Neural progenitor cell (in vitro differentiated cells): ENCODE measurements at places on chromosomes 13 and 19.

GRCh38 chr19:37655301-37655688 lies at the start of gene ZFP30:
ZFP30 (minus strand) TSS chr19:37655465; CDS start chr19:37647822, 7,643 bp downstream.
- DNase-seq = peak; percentile 93

GRCh38 chr13:35957241-35957731 lies 173.9 kb downstream of the DCLK1 start:
- no peak for DNase-seq

DNA sequence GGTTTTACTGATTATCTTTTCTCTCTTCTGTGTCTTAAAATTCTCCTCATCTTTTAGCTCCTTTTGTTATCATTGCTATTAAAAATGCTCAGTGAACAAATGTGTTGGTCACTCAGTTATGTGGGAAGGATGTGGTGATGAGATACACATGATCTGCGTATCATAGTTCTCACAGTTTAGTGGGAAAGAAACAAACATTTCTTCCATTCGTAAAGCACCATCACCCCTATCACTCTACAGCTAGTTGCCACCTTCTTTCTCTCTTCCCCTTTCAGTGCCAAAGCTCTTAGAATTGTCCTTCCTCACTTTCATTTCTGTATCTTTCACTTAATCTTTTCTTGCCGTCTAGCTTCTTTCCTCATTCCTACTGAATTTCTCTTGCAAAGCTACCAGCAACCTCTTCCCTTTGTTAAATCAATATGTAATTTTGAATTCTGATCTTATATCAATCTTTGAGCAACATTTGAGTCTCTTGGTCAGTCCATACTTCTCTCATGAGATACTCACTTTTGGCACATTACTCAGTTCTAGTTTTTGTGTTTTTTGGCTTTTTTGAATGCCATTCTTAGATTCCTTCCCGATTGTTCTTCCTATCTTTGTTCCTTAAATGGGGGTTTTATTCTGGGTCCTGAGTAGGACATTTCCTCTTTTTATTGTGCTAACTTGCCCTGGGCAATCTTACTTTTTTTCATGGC lies 122.3 kb downstream of the PCCA start:
- DNase-seq = no peak

GRCh38 chr19:35063940-35064818 lies 22.7 kb downstream of the HPN start:
- no peak for DNase-seq

- DNase-seq = no peak
Observed at GRCh38 chr19:2652504-2653099, 49.9 kb downstream of the GNG7 start.

DNA sequence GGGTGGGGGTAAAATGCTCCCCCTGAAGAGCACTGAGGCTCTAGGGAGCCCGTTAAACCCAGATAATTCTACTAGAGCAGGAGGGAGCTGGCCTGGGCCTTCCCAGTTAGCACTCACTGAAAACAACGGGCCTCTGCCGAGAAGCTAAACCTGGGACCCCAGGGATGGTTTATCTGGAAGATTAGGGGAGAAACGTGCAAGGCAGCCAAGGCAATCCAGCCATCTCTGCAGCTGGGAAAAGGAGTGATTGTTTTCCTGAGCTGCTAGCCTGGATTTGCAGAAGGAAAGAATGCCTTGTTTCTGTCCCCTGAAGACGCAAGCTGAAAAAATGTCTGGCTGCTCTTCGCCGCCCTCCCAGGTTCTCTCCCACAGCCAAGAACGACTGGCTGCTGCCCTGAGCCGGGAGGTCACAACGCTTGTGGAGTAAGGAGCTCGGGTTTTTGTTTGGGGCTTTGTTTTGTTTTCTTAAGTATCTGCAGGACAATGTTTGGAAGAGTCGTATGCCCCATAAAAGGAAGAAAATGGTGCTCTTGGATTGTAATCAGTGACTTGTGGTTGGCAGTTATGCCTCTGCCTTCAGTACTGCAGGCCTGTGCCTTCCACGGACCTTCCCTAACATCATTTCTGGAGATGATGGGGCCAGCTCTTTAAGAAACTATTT lies 31.5 kb downstream of the COL4A2 start:
- peak; percentile 70 for DNase-seq

GRCh38 chr19:41307090-41307875 lies 2.7 kb upstream of the CCDC97 start:
- no peak for DNase-seq

- DNase-seq = no peak
Observed at GRCh38 chr19:23969630-23970029, 54.9 kb downstream of the ZNF726 start.

- DNase-seq = peak; percentile 59
Observed at GRCh38 chr19:52734331-52734892, 432 bp downstream of the ZNF611 start.

DNA sequence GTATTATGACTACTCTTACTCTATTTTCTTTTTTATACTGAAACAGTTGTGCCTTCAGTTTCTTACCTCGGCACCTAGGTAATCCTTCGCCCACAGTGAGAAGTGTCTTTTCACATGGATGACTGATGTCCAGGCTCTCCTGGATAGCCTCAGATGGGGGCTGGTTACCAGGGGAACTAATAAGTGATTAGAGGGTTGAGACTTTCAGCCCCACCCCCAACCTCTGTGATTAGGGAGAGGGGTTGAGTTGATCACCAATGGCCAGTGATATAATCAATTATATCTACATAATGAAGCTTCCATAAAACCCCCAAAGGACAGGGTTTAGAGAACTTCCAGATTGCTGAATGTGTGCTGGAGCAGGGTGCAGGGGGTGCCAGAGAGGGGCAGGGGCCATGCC lies 43.0 kb upstream of the GPR183 start:
- no peak for DNase-seq

GRCh38 chr19:29665826-29666577 lies 741 bp downstream of the PLEKHF1 start:
- peak; percentile 62 for DNase-seq

GRCh38 chr13:109704771-109705635 lies 81.4 kb downstream of the IRS2 start:
- no peak for DNase-seq

- no peak for DNase-seq
Observed at GRCh38 chr19:47776568-47776967, 1.9 kb upstream of the SELENOW start.

DNA sequence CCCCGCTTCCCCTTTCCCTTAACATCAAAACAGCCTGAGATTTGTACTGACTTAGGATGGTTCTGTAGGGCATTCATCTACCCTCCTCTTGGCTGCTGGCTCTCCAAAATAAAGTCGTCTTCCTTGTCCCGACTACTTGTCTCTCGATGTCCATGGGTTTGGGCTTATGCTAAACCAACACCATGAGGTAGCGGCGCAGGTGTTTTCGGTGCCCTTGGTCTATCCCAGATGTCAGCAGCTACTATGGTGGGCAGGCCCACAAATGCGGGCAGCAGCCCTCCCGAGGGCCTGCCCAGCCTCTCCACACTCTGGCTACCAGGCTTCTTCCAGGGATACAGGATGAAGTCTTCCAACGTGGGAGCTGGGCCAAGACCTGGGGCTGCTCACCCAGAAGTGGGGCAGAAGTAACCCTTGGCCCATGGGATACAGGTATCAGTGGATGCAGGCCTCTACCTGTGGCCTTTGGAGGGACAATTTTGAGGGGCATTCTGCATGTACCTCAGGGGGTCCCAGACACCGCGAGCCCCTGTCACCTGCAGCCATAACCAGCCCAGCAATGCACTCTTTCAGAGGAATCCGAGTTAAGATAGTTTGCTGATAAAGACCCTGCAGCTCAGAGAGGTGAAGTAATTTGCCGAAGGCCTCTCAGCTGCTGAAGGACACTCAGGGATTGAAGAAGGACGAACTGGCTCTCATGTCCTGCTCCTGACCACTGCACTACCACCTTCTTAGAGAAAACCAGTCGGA lies 47.8 kb upstream of the VSTM2B start:
- DNase-seq = no peak

GRCh38 chr13:32474999-32475792 lies 47.3 kb upstream of the N4BP2L1 start:
- DNase-seq = peak; percentile 7
